LoVo (cell line): ENCODE measurements at places on chromosomes 2 and 18.
A peak's percentile ranks its signal among the peaks of the same experiment; 100 is the strongest.

DNA sequence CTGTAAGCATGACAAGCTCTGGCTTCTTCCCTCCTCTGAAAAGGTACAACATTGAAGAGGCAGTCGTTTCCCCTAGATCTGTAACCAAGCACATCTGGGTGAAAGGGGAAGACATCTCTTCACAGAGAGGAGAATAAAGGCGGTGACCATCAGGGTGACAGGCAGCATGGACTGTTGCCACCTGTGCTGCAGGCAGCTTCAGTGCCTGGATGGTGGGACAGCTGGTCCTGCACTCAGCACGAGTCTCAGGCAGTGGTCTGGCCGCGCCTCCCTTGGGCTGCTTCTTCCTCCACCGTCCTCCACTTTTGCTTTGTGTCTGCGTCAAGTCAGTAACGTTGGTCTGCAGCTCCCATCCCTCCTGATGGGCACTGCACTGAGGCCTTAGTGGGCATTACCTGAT, 264.4 kb downstream of the NEDD4L start:
- DNase-seq: no peak

DNA sequence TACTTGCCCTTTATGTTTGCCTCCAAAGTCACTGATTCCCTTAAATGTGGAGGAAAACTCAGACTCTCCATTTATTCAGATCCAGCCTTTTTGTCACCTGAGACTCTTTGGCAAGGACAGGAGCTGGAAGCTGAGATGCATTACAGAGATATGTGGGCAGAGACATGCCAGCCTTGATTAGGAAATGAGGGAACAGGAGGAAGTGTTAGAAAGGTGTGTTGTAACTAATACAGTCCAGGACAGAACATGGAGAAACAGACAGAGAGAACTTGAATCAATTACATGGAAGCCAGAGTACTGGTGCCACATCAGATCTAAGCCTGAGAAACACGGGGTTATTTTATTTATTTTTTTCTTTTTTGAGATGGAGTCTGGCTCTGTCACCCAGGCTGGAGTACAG, 79.0 kb downstream of the SP100 start:
- no peak for DNase-seq

- no peak for DNase-seq
Observed at GRCh38 chr2:16745466-16745865, 79.8 kb upstream of the CYRIA start.

DNA sequence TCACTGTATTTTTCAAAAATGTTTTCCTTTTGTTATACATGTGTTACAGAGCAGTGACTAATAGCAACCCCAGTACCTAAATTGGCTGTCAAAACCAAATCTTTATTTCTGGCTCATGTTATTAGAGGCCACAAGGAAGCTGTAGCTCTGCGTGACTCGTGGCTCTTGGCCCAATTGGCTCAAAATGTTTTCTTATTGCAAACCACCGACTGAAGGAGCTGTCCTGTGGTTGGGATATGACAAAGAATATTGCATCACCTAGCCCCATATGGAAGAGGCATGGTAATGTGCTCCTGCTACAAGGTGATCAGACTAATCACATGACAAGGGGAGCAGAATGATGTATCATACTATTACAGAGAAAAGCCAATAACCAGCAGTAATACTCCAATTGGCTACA, 1058.5 kb downstream of the CBLN2 start:
- no peak for DNase-seq

- DNase-seq: no peak
Observed at GRCh38 chr2:72988726-72989273, 71.5 kb downstream of the EMX1 start.

GRCh38 chr2:215816424-215816823, 196.9 kb downstream of the MREG start:
- no peak for DNase-seq

DNA sequence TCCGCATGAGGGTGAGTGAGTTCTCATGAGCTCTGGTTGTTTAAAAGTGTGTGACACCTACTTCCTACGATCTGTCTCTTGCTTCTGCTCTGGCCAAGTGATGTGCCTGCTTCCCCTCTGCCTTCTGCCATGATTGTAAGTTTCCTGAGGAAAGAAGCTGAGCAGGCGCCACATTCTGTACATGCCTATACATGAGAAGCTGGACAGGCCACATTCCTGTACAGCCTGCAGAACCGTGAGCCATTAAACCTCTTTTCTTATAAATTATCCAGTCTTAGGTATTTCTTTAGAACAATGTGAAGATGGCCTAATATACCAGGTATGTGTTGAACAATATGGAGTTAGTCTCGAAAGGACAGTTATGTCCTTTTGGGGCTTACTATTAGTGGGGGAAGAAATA, 281.0 kb downstream of the ALK start:
- no peak for DNase-seq

DNA sequence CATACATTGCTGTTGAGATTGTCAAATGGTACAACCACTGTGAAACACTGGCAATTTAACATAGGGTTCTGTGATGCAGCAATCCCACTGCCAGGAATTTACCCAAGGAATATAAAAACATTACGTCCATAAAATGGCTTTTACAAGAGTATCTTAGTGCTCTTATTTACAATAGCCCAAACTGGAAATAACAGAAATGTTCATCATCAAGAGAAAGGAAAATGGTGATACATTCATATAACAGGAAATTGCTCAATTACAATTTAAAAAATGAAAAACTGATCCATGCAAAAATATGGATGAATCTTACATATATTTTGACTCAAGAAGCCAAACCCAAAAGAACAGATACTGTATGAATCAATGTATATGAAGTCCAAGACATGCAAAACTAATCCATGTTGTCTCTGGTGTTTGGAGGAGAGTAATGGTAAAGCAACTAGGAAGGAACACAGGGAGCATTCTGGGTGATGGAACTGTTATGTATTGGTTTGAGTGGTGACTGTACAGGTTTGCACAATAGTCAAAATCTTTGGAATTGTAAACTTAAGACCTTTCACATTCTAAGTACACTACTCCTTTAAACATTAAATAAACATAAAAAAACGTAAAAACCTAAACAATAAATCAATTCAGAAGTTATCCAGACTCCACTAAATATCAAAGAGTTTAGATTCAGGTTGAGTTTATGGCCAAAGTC, 104.8 kb upstream of the WDR75 start:
- DNase-seq: no peak

DNA sequence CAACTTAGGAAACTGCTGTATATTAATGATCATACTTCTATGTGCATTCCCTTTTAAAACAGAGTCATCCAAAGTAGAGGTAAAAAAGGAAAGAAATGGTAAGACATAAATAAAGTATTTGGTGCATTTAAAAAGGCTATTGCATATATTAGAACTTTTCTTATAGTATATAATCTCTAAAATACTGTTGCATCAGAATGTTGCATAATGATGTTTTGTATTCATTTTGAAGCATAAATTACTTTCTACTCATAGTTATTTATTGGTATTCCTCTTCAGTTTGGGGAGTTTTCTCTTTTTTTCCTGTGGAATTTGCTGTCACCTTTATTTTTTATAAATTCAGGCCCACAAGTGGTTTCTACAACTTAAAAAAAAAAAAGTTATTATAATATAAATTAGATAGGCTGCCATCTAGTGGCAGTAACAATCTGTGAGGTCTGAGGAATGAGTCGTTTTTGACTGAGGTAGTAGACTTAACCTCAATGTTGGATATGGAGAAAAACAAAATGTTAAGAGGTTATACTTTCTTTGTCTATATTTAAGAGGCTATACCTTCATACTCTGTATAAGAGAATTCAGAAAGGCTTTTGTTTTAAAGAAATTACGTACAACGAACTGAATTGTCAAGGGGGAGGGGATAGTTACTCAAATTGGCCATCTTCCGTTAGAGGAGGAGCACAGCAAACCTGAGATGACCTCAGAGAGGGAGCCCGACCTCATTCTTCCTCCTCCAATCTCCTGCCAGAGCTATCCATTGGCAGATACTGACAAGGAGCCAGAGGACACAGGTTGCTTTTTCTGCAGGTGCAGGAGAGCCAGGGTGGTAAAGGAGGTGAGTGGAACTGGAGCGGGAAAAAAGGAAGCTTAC, 23.8 kb downstream of the ANKAR start:
- DNase-seq: peak; percentile 39

DNA sequence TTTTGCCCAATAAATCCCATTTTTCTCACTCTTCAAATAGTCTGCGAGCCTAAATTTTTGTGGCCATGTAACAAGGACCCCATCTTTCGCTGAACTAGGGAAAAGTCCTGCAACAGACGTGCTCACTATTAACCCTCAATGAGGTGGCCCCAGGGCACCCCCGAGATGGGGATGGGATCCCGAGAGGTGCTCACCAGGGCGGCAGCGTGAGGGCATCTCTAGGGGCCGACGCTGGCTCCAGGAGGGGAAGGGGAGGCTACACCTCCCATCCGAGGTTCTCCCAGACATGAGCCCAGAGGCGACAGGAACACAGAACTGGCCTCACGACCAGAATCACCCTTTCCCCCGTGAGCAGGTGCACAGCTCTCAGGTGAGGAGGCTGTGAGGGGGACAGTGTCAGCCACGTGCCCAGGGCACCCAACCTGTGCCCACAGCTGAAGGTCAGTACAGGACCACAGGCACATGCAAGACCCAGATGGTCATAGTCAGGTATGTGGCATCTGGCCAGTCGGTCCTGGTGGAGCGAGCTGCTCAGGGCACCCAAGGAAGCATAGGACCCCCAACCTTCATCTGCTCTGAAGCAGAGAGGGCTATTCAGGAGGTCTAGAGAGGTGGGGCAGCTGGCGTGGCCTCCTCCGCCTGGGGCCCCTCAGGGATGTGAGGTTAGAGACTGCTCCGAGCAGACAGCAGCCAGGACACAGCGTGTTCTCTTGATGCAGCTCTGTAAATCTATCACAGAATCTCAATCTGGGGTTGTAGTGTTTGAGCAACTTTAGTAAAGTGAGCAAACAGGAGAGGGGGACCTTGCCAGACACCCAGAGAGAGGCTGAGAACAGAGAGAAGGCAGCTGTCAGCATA, 62.8 kb downstream of the PXDN start:
- no peak for DNase-seq

DNA sequence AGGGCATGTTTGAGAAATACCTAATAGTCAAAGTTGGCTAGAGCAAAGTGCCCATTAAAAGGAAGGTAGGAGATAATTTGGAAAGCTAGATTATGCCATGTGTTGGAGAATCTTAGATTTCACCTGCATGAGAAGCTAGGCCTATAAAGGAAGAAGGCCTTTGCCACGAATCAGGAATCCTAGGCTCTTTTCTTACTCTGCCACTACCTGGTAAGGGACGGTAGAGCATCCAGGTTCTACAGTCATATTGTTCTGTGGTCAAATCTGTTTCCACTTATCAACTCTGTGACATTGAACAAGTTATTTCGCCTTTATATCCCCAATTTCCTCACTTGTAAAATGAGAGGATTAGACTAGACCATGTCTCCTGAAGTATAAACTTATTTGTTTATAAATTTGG, 3.6 kb upstream of the KCNJ3 start:
- DNase-seq: no peak

DNA sequence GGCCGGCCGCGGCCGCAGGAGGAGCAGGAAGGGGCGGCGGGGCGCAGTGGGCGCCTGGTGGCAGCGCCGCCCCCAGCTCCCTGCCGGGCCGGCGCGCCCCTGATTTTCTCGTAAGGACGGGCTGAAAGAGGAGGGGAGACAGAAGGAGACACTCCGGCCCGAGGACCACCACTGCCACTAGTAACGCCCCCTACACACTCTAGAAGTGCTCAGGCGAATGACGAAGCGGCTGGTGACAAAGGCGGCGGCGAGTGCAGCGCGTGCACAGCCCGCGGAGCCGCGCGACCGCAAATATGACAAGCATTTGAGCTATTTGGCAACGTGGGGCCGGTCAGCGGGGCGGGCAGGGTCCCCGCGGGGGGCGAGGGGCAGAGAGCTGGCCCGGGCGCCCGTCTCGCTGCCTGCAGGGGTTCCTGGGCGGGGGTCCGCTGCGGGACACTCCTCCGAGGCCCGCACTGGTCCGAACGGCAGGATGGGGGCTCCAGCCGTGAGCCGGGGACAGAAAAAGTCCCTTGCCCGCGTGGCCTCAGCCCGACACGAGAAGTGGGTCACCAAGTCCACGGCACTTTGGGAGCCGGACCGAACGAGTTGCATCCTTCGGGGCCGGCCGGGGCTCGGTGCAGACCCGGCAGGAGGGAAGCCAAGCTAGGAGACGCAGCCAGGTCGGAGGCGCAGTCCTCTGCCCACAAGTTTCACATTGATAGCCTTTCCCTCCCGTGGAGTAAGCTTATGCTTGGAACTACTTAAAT, 524 bp upstream of the SERTAD2 start:
- peak; percentile 78 for DNase-seq

- DNase-seq: no peak
Observed at GRCh38 chr18:43830947-43831346, 553.7 kb upstream of the SYT4 start.

DNA sequence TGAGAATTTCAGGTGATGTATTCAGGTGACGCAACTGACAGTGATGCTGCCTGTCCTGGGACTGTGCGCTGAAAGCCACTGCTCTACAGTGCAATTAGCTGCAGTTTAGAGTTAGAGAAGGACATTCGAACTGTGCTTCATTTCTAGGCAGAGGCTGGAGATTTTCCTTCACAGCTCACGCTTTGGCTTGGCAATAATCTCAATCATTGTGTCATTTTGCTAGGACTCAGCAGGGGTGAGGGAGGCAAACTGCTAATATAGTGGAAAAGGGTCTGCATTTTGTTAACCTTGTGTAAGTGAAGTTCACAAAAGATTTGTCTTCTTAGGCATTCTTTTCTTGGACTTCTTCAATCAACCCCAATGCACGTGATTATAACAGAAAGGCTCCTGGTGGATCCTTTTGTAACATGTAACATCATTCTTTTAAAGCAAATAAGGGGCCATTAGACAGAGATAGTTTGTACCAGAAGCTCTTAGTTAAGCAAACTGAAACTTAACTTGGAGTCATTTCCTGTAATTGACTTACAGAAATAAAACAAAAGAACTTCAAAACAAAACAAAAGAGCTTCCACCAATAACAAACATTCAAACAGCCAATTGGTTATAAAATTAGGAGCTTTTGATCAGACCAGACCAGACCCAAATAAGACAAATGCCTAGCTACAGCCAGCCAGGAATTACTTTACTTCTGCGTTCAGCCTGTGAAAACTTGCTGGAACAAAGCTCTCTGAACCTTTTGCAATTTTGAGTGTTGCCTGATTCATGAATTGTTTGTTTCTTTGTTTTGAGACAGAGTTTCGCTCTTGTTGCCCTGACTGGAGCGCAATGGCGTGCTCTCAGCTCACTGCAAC, 1376.3 kb upstream of the CELF4 start:
- no peak for DNase-seq

DNA sequence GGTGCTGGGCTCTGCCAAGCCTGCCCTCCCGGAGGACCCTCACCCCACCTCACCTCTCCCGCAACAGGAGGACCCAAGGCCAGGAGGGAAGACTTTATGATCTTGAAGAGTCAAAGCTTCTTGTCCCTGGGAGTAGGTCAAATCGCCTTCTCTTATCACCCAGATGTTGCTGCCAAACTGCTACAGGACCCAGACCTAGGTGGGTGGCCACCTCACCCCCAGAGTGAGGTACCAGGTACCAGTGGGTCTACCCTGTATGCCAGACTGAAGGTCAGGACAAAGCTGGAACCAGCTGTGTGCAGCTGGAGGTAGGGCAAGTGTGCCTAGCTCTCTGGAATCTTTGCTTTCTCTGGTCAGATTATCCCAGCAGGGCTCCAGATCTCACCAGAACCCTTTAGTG, 197.2 kb downstream of the ZFP36L2 start:
- no peak for DNase-seq
